ENCODE measurements at places on chromosomes 4 and X.
A peak's percentile ranks its signal among the peaks of the same experiment; 100 is the strongest.

DNA sequence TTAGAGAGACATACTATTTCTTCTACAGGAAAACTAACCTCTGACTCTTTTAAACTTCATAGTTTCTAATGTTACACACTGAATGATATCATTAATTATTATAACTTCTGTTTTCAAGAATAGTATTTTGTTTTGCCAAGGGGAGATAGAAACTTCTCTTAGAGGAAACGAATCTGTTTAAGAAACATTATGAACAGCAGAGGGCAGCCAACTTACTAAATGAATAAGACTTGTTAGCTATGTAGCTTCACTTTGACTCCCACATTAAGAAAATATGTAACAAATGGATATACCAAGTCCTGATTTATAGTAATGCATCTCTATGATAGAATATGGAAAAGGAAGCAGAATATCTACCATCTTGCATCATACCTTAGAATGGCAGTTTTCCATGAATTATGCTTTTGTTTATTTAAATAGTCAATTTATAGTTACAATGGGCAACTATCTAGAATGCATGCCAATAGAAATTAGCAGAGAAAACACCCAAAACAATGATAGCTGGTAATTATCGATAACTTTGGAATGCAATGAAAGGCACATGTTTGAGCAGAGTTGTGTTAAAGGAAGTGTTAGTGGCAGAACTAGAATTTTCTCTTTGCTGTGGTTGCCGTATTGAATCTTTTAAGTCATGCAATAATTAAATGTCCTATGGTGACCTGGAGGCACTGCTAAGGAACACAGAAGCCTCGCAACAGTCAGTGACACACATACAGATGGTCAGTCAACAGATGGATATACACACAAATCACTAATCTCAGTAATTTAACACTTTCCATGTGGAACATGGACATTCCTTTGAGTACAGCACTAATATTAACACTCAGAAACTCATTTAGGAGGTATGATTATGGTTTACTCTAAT is 105.7 kb upstream of the PDLIM3 start:
- no peak for DNase-seq

DNA sequence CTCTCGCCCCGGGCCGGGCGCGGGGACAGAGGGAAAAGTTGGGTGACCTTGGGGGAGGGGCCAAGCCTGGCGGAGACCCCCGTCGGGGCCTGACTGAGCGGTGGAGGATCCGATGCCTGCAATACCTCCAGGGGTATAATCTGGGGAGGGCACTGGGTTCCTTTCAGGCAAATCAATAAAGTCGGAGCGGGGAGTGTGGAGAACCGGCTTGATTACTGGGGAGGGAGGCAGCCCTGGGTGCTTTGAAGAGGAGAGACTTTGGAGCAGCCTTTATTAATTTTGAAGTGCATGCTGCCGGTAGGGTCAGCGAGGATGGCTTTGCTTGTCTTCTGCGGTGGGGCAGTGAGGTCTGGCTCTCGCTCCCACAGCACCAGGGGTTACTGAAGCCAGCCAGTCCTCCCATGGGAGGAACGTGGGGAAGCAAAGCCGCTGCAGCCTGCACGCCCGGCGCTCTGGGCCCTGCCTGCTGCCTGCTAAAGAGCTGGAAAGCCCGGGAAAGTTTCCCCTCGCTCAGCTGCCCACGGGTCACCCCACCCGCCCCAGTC is 403 bp upstream of the LGI2 start:
- DNase-seq = no peak

GRCh38 chrX:48616576-48616975 is 19.3 kb downstream of the WDR13 start:
- no peak for DNase-seq

DNA sequence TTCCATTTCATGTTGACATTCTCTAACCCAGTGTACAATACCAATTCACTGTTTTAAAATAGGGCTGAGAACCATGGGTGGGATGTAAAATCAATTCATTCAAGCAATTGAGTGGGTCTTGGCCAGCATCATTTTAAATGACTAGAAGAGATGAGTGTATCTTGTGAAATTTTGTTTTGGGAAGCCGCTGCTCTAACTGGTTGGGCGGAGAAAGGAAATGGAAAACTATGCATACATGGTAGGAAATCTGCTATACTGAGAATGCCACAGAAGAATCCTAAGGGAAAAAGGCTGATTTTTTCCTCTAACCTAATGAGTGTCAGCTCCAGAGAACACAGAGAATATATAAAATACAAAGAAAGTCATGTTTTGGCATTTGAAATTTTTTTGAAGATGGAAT is 54.8 kb upstream of the DCLK2 start:
- no peak for DNase-seq

DNA sequence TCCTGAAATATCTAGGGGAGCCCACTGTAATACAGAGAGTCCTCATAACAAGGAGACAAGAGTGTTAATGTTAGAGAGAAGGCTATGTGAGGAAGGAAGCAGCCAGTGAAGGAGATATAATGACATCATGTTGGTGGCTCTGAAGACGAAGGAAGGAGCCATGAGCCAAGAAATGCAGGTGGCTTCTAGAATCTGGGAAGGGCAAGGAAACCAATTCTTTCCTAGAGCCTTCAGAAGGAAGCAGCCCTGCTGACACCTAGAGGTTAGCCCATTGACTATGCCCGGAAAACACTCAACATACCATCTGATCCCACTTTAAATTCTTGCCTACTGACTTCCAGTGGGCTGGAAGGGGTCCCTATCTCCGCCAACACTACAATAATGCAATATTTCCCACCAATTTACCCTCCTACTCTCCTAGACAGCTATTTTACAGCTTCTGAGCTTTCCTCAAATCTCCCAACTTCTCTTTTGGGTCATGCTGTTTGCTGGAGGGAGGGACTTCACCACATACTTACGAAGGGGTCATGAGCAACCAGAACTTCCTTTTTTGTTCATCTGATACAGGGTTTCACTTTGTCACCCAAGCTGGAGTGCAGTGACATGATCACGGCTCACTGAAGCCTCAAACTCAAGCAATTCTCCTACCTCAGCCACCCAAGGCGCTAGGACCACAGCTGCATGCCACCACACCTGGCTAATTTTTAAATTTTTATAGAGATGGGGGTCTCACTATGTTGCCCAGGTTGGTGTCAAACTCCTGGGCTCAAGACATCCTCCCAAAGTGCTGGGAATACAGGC is 25.2 kb upstream of the G3BP2 start:
- no peak for DNase-seq

- no peak for DNase-seq
Observed at GRCh38 chr4:63528256-63528991, 880.8 kb downstream of the TECRL start.

GRCh38 chrX:153763989-153764755 is at the start of gene PLXNB3:
Gene PLXNB3 (plus strand): TSS chrX:153764249. CDS start chrX:153765536, 1,287 bp downstream.
- DNase-seq = peak; percentile 82

- no peak for DNase-seq
Observed at GRCh38 chr4:11506194-11506593, 77.5 kb upstream of the HS3ST1 start.

- DNase-seq = no peak
Observed at GRCh38 chr4:8939160-8939839, 67.7 kb upstream of the HMX1 start.

DNA sequence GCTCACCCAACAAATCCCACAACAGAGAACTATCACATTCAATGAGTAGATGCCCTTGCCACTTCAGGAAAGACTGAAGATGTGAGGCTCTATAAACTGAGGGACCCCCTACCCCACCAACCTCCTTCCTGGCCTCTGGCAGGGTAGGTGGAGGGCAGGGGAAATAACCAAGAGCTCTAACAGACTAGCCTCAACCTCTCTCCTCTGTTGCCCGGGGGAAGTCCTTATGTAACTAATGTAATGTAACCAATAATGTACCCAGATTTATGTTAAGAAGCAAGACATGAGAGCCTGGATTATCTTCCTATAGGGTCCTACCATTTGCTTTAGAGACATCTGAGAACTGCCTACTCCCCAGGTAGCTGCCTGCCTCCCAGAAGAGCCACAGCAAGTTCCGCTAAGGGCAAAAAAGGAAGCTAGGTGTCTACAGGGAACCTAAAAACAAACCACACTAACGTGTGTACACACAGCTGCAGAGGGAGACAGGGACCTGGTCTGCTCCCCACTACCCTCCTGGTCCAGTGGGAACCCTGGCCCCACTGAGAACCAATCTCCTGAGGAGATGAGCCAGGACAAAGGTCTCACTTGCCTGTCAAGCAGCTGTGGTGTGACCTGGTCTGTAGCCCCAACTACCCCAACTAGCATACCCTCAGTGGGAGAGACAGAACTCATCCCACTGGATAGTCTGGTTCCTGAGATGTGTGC is 17.7 kb downstream of the OTUD5 start:
- DNase-seq = no peak

All from activated CD8-positive, alpha-beta memory T cell treated with anti-CD3 and anti-CD28 coated beads, Interleukin-2, amount 50 U/mL, for 4 hours (primary cell).